Hematopoietic multipotent progenitor cell (in vitro differentiated cells): ENCODE measurements at places on chromosomes 3 and 15. TPM values are rescaled to one million over a fixed set of nuclear protein-coding genes. Genes with fewer than 3 reads are reported as not detected.

The CCDC9B gene
- total RNA-seq: 4.6 TPM

The FBXW12 gene
- total RNA-seq: under 0.01 TPM

The DLL4 gene
- under 0.01 TPM for total RNA-seq

The TMEM108 gene
- total RNA-seq: under 0.01 TPM

The A4GNT gene
- total RNA-seq: not detected

The SPINT1 gene
- total RNA-seq: 60.3 TPM

The CLASP2 gene
- total RNA-seq: 26.9 TPM

The SRGAP3 gene
- 6.2 TPM for total RNA-seq

The TMED3 gene
- total RNA-seq: 131 TPM

The LMAN1L gene
- total RNA-seq: 0.27 TPM

The ARPP19 gene
- total RNA-seq: 53.6 TPM

DNA sequence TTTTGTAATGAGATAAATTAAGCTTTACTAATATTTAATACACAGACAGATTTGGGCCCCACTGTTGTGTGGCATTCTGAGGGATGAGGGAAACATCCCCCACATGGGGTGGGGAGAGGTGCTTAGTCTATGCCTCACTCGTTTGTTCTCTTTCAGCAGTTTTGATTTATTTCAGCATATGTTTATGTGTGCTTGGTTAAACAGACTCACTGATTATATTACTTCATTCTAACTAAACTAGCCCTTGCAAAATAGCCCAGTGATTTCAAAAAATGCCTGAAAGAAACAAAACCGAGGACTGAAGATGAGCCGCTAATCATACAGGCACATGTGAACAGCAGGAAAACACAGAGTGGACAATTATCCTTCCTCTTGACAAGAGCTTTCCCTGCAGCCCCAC, 27.2 kb downstream of the TNFAIP8L3 start:
- DNase-seq: no peak

DNA sequence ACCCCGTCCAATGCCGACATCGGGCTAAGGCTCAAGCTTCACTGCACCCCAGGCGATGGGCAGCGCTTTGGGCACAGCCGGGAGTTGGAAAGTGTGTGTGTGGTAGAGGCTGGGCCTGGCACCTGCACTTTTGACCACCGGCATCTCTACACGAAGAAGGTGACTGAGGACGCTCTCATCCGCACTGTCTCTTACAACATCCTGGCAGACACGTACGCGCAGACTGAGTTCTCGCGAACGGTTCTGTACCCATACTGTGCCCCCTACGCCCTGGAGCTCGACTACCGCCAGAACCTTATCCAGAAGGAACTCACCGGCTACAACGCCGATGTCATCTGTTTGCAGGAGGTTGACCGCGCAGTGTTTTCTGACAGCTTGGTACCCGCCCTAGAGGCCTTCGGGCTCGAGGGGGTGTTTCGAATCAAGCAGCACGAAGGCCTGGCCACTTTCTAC, 1.0 kb downstream of the PDE12 start:
- peak; percentile 14 for DNase-seq

DNA sequence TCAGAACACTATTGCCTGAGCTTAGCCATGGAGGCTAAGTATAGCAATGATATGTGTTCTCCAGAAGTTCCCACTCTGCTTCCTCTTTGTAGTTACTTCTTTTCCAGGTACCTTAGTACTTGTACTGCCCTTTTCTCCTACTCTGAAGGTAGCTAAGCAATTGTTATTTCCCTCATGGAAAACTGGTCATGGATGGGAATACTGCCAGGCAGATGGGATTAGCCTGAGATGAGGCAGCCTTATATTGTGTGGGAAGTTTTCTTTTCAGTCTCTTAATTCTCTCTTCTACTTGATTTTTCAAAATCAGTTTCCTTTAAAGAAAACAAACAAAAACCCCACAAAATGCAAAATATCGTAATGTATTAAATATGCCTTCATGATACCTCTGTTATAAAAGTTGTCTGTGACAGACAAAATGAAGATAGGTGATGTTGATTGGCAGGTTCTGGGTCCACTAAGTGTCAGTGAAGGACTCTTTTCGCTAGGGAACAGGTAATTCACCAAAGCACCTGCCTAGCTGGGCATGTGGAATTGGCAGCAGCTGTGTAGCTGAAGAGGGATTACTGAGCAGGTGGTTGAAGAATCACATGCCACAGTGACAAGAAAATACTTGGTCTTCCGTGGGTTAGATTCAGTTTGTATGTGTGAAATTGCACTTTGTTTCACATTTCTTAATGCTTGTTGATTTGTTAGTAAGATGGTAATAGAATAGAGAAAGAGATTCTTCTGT, 4.1 kb downstream of the ZNF609 start:
- no peak for DNase-seq

GRCh38 chr15:36877294-36877693, 223.1 kb downstream of the MEIS2 start:
- no peak for DNase-seq

DNA sequence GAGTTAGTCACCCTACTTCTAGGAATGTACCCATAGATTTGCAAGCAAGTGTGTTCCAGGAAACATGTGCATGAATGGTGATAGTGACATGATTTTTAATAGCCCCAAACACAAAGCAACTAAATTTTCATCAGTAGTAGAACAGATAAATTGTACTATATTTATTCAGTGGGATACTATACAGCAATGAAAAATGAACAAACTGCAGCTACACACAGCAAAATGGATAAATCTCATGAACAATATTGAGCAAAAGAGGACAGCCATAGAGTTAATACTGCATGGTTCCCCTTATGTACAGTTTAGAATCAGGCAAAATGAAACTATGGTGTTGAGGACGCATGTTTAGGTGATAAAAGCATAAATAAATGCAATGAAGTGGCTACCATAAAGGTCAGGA, 26.0 kb downstream of the MESP1 start:
- DNase-seq: no peak

DNA sequence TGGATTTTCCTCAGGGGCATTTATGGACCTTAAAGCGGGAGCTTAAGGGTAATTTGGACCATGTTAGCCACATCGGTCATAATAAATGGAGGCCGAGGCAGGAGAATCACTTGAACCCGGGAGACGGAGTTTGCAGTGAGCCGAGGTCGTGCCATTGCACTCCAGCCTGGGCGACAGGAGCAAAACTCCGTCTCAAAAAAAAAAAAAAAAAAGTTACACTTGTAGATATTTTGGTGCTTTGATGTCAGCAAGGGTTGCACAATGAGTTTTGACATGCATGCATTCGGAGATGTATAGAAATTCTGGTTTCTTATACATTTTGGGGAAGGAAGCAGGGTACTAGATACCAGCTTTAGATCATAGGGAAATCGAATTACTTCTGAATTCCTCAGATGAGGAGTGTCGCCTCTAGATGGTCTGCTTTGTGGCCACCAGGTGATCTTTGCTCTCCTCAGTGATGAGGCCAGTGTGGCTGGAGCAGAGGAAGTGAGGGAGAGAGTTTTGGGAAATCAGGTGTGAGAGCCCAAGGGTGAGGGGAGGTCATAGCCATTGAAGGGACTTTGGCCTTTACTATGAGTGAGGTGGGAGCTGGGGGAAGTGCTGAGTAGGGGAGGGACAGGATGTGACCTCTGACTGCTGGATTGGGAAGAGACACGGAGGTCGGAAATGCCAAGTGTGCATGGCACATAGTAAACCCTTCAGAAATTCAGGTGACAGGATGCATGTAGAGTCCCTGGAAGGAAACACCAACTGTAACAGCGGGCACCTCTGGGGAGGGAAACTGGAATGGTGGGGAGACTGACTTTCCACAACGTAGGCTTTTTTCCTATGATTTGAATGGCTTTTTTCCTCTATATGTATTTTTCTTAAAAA, 8.4 kb upstream of the RBSN start:
- DNase-seq: no peak

GRCh38 chr15:39582286-39582976, 1.6 kb downstream of the THBS1 start:
- no peak for DNase-seq

DNA sequence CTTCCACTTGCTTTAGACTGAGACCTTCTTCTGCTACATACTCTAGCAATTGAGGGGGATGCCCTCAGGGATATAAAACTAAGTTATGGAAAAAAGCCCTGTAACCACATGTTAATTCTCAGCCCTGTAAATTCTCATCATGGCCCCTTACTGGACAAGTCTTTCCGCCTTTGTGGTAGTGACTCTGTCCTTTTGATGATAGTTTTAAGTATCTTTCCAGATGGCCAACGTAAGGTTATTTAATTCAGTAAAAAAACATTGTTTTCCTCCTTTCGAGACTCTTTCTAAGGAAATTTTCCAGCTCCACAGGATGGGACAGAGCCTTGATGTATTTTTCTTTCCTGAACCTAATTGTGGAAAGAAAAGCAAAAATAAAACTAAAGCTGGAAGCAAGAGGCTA, 25.3 kb upstream of the TM4SF4 start:
- no peak for DNase-seq

- DNase-seq: peak; percentile 55
These were observed 11.4 kb upstream of the PEX5L start for GRCh38 chr3:180048103-180048502.

DNA sequence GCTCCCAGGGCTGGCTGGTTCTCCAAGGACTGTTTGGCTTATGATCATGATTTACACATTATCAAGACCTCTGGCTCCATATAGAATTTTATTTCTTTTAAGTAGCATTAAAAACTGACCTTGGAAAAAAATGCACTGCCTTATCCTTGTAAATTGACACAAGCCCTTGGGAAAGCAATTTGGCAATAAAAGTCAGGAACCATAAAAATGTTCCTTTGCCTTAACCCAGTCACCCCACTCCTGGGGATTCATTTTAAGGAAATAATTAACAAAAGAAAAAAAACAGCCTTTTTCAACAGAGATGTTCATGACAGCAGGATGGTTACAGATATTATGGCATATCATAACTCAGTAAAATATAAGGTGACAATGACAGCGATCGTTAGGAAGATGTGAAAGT, 51.6 kb upstream of the NR2E3 start:
- no peak for DNase-seq

- DNase-seq: no peak
These were observed 46.4 kb downstream of the ST3GAL6 start for GRCh38 chr3:98809557-98809956.

DNA sequence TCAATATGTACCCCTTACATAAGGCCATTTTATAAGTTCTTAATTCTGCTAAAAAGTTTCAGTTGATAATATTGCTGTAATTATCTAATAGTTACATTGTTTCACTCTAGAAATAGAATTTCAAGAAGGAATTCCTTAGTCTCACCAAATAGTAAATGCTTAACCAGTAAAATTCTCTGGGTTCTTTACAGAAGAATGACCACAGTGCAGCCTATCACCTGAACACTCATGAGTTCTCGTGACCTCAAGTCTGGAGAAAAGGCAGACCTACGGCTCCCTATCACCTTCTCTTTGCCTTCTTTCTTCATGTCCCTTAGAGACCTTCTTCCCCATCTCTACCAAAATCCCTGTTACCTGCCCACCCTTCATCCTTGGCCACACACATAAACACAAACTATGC, 30.9 kb downstream of the CCDC191 start:
- DNase-seq: no peak

DNA sequence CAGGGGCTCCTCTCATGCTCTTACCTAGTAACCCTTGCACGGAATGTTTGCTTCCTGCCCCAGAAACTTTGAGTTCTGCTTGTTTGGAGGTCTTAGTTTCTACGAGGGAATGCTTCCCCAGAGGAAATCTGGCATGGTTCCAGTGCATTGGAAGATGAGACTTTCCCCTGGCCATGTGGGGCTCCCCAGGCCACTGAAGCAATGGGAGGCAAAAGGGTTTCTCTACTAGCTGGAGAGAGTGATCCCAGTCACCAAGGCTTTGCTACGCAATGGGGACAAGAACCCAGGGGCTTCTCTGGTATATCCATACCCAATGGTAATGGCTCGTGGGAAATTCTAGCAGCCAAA, 44.2 kb upstream of the RPL32 start:
- DNase-seq: no peak

- no peak for DNase-seq
These were observed 1021.0 kb upstream of the SEMA6D start for GRCh38 chr15:46696281-46696680.

DNA sequence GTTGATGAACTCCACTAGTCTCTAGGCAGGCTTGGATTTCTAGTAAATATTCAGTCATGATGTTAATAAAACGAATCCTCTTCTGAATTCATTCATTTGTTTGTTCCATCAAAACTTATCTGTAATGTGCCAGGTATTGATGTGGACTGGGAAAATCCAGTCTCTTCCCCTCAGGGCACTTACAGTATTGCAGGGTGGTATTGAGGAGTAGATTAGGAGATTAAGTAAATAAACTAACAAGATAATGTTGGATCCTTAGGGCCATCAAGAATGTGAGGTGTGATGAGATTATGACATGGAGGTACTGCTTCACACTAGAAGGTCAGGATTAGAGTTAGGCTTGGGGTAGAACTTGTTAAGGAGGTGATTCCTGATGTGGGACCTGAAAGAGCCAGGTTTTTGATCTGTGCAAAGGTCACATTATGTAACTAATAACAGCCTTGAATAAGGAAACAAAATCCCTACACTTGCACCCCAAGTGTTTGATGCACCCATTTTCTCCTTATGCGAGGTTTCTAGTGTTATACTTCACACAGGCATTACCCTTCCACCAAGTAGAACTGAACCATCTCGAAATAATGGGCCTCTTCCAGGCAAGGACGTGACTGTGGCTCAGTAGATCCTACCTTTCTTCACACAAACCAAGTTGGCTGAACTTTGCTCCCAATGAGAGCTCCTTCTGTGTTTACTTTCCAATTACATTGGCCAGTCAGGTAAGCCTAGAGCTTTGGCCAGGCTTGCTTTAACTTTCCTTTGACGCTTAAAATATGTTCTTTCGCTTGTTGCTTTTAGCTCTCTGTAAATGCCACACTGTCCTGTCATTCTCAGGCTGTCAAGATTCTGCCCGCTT, 16.7 kb downstream of the MCTP2 start:
- DNase-seq: no peak

- DNase-seq: no peak
These were observed 471.6 kb upstream of the SGO1 start for GRCh38 chr3:20657560-20657959.

GRCh38 chr15:52056001-52056400, 37.0 kb downstream of the MAPK6 start:
- no peak for DNase-seq
